ENCODE measurements at places on chromosomes 3 and 15. TPM values are rescaled to one million over a fixed set of nuclear protein-coding genes. Genes with fewer than 3 reads are reported as not detected.

The SCN5A gene
- total RNA-seq, result 0.03 TPM

The CCR1 gene
- 0.03 TPM for total RNA-seq

The GPR160 gene
- 0.57 TPM for total RNA-seq

The ARL14 gene
- total RNA-seq, result 0.24 TPM

The THPO gene
- not detected for total RNA-seq

The RNU5B-1 gene
- not detected for total RNA-seq

The MKRN3 gene
- total RNA-seq, result 13.0 TPM

The PRTG gene
- total RNA-seq, result 27.5 TPM

The LMOD3 gene
- not detected for total RNA-seq

The PLAAT1 gene
- total RNA-seq, result 1.2 TPM

The CEMIP gene
- total RNA-seq, result 68.8 TPM

The CPLX3 gene
- total RNA-seq, result 0.08 TPM

The BLM gene
- 16.1 TPM for total RNA-seq

The SENP7 gene
- total RNA-seq, result 6.3 TPM

The FBXO40 gene
- total RNA-seq, result not detected

The HYAL1 gene
- 0.34 TPM for total RNA-seq

The GOLGA8T gene
- total RNA-seq, result not detected

The RETNLB gene
- not detected for total RNA-seq

The CAND2 gene
- 0.91 TPM for total RNA-seq

The PIGZ gene
- total RNA-seq, result 0.29 TPM

The SPSB4 gene
- 0.64 TPM for total RNA-seq

The ZKSCAN7 gene
- not detected for total RNA-seq

The CD47 gene
- 27.2 TPM for total RNA-seq

The VGLL3 gene
- total RNA-seq, result 0.64 TPM

The C3orf85 gene
- not detected for total RNA-seq

The SEMA3B gene
- 237 TPM for total RNA-seq

The PRR23B gene
- total RNA-seq, result not detected

Data from A375 (cell line).